Inflammatory macrophage treated with lipopolysaccharide for 1 hour (primary cell): ENCODE measurements at places on chromosomes 1 and 21.

DNA sequence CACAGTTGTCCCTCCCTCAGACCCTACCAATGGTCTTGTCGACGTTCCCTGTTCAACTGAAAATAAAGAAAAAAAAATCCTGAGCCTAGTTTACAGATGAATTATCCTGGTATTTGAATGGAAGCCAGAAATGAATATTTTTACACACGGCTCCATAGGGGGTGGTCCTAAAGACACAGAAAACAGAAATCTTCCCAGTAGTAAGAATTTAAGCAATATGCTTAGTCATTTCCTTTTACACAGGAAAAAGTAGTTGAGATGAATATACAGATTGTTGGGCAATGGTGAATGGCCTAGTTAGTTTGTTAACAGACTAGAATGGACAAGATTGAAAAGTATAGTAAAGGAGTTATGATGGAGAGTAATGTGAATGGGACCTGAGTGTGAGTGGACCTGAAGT lies 67.4 kb downstream of the RGS18 start:
- no peak for DNase-seq

- peak; percentile 26 for DNase-seq
Measured at GRCh38 chr1:222618001-222618879, at the start of gene MIA3. MIA3 (plus strand) TSS chr1:222618097; CDS start chr1:222618111, 14 bp downstream.

- DNase-seq = peak; percentile 85
Measured at GRCh38 chr1:153355445-153356071, 2.1 kb upstream of the S100A9 start.

DNA sequence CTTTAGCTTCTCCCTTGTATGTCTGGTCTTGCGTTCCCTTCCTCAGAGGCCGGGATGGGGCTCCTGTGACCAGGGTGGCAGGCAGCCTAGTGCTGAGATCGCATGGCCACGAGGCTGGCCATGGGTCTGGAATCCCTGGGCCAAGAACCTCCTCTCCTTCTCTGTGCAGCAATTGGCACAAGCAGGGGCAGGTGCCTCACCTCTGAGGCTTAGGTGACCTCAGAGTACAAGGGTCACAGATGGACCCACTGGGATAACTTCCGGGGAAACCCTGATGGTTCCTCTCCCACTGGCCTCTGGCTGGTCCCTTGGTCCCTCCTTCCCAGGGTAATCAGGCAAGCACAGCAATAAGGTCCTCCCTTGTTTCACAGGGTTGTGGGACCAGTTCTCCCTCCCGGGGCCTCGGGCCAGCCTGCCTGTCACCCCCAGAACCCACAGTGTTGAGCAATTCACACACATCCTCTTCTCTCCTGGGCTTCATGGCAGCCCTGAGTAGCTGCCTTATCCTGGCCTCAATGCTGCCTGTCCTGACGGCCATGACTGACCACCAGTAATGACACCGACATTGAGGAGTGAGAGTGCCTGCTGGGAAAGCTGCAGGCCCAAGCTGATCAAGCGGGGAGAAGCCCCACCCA lies 38.6 kb downstream of the BMP8A start:
- no peak for DNase-seq

DNA sequence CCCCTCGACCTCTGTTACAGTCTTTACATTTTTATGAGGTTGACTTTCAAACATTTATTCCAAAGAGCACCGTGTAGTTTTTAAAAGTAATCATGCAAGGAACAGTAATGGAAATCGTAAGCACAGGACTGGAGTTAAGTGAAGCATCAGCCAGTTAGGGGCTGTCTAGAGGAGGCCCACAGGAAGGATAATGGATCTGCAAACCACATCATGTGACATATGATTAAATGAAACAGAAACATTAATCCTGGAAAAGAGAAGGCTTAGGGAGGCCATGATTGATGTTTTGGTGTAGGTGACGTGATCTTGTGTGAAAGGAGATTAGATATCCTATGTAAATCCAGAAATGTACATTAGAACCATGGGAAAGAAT lies 25.0 kb downstream of the RGS7 start:
- no peak for DNase-seq

GRCh38 chr1:53594391-53595180 lies 135.4 kb downstream of the DMRTB1 start:
- DNase-seq = no peak

- peak; percentile 12 for DNase-seq
Measured at GRCh38 chr21:15616864-15617574, 112.8 kb upstream of the USP25 start.

- no peak for DNase-seq
Measured at GRCh38 chr1:60041783-60042182, 31.8 kb downstream of the C1orf87 start.

DNA sequence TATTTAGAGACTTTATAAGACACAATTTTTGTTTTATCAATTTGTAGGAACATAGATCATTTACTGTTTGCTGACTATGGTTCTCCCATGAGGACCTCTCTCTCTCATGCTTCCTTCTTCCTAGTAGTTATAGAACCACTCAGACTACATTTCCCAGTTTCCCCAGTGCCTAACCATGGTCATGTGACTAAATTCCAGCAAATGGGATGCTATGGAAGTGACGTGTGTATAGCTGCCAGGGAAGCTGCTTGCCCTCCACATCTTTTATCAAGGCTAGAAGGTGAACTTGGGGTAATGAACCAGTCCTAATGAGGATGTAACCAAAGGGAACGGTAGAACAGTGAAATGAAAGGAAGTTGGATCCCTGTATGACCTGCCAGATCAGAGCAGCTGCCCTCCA lies 184.0 kb downstream of the MIS18A start:
- no peak for DNase-seq

- DNase-seq = peak; percentile 86
Measured at GRCh38 chr1:108556499-108556898, 3.4 kb upstream of the EEIG2 start.

DNA sequence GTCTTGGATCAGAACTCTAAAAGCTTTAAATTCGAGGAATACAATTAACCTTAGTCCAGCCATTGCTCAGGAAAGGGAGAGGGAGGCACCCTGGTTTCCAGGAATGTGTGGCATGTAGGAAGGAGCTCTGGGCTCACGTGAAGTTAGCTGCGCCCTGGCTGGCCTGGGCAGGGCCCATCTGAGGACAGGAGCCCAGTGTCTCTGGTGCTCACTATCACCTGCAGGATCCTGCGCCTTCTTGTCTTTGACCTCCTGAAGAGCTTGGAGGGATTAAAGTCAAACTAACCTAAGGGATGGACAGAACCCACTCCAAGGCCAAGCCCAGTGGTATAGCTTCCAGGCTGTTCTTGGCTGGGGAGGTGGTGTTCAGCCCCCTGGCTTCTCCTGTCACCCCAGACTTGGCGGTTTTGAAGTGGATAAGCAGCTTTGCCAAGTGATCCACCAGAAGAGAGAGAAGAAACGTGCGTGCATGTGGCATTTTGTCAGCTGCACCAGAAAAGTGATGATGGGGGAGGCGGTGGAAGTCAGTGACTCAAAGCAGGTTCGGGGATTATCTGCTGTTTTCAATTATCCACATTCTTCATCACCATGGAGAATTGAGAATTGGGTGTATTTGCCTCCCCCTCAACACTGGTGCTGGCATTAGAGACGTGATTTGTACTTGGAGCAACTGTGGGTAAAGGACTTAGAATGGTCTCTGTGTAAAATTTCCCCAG lies 11.9 kb upstream of the KCNN3 start:
- no peak for DNase-seq

DNA sequence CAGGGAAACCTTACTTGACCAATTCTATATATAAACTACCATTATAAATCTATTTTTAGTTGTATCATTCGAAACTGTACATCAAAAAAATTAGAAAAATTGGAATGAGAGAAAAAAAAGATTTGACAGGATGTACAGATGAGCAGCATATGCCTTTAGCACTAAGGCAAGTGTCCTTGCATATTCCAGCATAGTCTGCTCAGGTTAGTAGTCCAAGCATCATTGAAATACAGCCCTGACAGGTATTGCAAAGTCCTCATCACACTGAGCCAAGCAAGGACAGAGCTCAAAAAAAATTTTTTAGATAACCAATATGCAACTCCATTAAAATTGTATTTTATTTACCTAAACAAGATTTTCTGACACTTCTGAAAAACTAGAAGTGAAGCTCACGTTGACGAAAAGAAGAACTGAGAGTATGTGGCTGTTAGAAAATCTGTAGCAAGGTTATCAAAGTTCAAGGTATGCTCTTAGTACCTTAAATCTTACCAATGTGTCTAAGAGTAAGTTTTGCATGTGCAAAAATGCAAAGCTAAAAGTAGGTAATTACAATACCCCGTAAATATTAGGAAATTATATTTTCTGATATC lies 465.6 kb upstream of the ADGRL4 start:
- no peak for DNase-seq

- no peak for DNase-seq
Measured at GRCh38 chr1:156884560-156885184, 8.8 kb upstream of the PEAR1 start.

DNA sequence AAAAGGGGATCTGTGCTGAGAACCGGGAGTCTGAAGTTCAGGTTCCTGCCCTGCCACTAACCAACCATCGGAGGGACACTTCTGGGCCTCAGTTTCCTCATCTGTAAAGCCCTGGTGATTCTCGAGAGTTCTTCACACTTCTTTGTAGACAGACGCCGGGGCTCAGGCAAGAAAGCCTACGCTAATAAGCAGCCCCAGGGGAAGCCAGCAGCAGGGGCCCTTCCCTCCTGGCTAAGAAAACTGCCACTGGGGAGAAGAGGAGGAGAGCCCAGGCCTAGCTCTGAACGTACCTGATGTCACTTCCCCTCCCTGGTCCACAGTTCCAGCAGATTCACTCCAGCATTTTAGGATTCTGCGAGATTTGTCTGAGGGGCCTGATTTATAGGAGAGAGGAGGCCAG lies 76.0 kb downstream of the CAMK2N1 start:
- DNase-seq = no peak

GRCh38 chr1:41286992-41287391 lies 44.9 kb upstream of the SCMH1 start:
- DNase-seq = no peak

DNA sequence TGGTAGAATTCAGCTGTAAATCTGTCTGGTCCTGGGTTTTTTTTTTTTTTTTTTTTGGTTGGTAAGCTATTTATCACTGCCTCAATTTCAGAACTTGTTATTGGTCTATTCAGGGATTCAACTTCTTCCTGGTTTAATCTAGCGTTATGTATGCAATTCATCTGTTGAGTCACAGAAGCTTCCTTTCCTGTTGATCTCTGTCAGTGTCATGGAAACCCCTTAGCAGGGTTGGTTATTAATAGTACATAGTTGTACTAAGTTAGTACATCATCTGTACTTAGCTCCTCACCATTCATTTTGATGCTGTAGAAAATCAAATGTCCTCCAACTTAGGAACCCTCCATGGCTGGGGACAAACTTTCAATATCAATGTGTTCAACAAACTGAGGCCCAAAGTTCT lies 51.0 kb upstream of the BARHL2 start:
- no peak for DNase-seq

DNA sequence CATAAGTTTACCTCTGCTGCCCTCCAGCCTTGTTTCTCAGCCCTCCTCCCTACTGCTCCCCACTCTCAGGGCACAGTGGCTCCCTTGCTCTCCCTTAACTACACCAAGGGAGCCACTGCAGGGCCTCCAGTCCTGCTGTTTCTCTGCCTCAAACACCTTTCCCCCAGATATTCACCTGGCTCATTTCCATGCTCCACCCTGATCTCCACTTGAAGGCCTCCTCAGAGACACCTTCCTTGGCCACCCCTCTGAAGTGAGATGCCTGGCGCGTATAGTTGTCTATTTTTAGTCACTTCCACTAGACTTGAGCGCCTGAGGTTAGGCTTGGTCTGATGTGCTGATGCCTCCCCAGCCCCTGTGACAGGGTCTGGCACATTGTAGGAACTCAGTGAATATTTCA lies 34.9 kb downstream of the SEC16B start:
- no peak for DNase-seq

GRCh38 chr1:119737040-119737682 lies 25.4 kb downstream of the PHGDH start:
- no peak for DNase-seq

- DNase-seq = no peak
Measured at GRCh38 chr1:47998396-47998990, 1.3 kb upstream of the TRABD2B start.

GRCh38 chr1:36085126-36085525 lies 1.2 kb downstream of the TEKT2 start:
- no peak for DNase-seq

DNA sequence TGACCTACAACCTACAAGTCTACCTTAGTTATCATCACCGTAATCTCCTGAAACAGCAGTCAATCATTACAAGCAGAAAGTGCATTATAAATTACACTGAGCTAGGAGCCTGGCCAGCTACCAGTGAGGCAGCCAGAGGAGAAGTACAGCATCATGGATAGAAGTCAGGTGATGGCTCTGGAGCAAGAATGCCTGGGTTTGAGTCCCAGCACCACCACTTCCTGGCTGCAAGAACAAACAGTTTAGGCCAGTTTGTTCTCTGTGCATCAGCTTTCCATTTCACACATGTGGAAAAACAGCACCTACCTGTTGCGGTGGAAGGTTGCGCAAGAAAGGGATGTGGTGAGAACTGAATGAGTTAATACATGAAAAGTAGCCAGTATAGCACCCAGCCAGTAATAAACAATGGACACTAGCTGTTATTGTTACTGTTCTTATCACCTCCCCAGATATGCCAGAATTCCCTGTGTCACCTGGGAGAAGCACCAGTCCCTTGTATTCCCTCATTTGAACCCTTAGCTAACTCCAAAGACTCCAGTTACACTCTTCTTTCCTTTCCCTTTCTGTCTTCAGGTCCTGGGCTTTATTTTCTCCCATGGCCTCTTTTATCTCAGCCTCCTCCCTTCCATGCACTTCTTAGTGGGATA lies 9.0 kb downstream of the CREG1 start:
- DNase-seq = no peak

DNA sequence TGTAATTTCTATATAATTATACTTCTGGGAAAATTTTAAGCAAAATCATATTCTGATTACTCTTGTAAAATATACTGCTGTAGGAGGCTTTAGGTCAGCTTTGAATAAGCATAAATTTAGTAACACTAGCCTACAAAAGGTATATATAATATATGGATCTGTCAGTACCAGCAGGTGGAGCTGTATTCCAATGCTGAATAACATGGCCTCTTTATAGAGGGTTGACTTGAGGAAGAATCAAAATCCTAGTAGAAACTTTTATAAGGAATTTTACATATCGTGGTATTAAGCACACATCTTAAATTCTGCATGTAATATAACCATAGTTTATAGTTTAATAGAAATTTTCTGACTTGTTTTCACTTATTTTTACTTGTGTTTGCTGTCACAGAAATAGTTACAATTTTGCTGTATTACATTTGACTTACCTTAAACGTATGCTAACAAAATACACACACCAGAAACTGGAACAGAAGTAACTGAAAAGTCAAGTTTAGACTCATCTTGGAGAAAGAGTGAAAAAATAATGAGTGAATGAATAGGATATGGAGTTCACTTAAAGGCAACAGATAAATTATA lies 79.3 kb downstream of the HMCN1 start:
- no peak for DNase-seq
